ENCODE measurements at places on chromosomes 7 and 10.
A peak's percentile ranks its signal among the peaks of the same experiment; 100 is the strongest.

DNA sequence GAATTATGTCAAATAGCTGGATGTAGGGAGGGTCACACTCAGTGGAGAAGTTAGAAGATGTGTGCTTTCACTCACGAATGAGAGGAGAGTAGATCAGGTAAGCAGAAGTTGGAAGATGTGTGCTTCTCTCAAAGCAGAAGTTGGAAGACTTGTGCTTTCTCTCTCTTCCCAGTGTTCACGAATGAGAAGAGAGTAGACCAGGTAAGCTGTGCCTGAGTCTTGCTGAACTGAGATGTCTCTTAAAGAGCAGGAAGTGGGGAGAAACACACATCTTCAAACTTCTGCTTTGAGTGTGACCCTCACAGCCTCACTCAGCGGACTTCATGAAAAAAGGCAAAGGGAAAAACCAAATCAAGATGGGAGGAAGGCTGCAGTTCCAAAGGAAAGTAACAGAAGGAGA lies 7.0 kb upstream of the TMEM243 start:
- peaks cover 12% of the 10 kb centered on the region for H3K4me1 ChIP-seq
- DNase-seq: no peak
- H3K4me3 ChIP-seq: no peak overlapping the region

GRCh38 chr10:12349629-12350166 lies 351 bp downstream of the CAMK1D start:
- peak overlapping the region; percentile 91 for H3K27ac ChIP-seq
- H3K4me1 ChIP-seq: peaks cover 35% of the 10 kb centered on the region
- DNase-seq: peak; percentile 15
- peaks cover 5% of the 10 kb centered on the region for H3K36me3 ChIP-seq

GRCh38 chr10:111117528-111118277 lies 40.9 kb downstream of the ADRA2A start:
- no peak for DNase-seq
- H3K27ac ChIP-seq: no peak overlapping the region
- no peaks in the 10 kb centered on the region for H3K36me3 ChIP-seq
- H3K4me3 ChIP-seq: no peak overlapping the region
- peaks cover 6% of the 10 kb centered on the region for H3K4me1 ChIP-seq

DNA sequence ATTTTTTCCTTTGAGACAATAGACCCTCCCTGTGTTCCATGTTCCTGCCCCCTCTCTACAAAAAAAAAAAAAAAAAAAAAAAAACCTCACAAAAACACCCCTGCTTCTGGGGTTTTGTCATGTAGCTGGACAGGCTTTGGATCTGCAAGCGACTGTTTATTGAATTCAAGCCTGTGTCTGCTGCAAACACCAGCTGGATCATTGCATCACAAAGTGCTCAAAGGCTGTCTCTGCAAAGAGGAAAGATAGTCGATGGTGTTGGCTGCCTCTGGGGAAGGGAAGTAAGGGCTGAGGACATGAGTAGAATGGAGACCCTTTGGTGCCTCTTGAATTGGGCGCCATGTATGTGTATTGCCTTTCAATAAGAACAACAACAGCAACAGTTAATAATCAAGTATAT lies 471.2 kb downstream of the PLXNA4 start:
- no peak for DNase-seq
- no peak overlapping the region for H3K27ac ChIP-seq
- no peaks in the 10 kb centered on the region for H3K36me3 ChIP-seq
- no peak overlapping the region for H3K4me3 ChIP-seq
- H3K4me1 ChIP-seq: no peaks in the 10 kb centered on the region

DNA sequence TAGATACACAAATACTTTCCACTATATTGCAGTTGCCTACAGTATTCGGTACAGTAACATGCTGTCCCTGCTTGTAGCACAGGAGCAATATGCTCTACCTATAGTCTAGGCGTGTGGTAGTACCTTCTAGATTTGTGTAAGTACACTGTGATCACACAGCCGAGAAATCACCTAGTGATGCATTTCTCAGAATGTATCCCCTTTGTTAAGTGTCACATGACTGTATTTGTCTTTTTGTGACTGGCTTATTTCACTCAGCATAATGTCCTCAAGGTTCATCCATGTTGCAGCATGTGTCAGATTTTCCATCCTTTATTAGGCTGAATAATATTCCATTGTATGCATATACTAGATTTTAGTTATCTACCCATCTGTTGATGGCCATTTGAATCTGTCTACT lies 61.9 kb downstream of the BTRC start:
- no peak overlapping the region for H3K27ac ChIP-seq
- H3K27me3 ChIP-seq: no peaks in the 10 kb centered on the region
- no peak for DNase-seq
- no peak overlapping the region for H3K4me3 ChIP-seq
- H3K4me1 ChIP-seq: peaks cover 6% of the 10 kb centered on the region

- H3K4me3 ChIP-seq: no peak overlapping the region
- H3K4me1 ChIP-seq: no peaks in the 10 kb centered on the region
- H3K36me3 ChIP-seq: no peaks in the 10 kb centered on the region
- no peaks in the 10 kb centered on the region for H3K27me3 ChIP-seq
These were observed 222.3 kb downstream of the GRID1 start for GRCh38 chr10:86144301-86144700.

- peaks cover 2% of the 10 kb centered on the region for H3K27me3 ChIP-seq
- no peak overlapping the region for H3K4me3 ChIP-seq
- no peak overlapping the region for H3K27ac ChIP-seq
- no peaks in the 10 kb centered on the region for H3K4me1 ChIP-seq
- no peaks in the 10 kb centered on the region for H3K36me3 ChIP-seq
These were observed 15.3 kb upstream of the THSD7A start for GRCh38 chr7:11847336-11847735.

- no peaks in the 10 kb centered on the region for H3K4me1 ChIP-seq
- no peak overlapping the region for H3K4me3 ChIP-seq
- H3K27ac ChIP-seq: no peak overlapping the region
- DNase-seq: no peak
These were observed 13.5 kb downstream of the ATP5MK start for GRCh38 chr10:103382769-103383168.

DNA sequence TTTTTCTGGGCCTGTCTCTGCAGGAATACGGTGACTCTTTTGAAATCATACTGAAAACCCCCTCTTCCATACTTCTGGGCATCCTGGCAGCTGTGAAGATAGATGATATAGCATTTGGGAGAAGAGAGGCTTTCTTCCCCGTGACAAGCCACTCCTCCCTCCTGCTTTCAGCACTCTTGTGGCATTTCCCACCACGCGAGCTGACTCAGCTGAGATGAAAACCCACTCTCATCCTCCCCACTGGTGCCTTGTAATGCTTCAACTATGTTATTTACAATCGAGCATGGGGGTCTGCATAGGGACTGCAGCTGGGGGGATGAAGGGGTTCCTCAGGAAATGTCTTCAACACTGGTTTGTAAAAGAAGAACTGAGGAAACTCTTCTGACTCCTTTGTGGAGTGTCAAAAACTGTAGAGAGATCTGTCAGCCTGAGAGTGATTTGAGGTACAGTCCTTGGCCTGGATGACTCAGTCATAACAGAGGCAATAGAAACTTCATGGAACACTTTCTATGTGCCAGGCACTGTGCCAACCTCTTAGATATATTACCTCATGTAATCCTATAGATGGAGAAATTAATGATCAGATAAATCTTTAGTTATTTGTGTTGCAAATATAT lies 1.7 kb upstream of the TBATA start:
- peaks cover 9% of the 10 kb centered on the region for H3K4me1 ChIP-seq
- DNase-seq: peak; percentile 25
- peaks cover 2% of the 10 kb centered on the region for H3K27me3 ChIP-seq
- no peak overlapping the region for H3K4me3 ChIP-seq

DNA sequence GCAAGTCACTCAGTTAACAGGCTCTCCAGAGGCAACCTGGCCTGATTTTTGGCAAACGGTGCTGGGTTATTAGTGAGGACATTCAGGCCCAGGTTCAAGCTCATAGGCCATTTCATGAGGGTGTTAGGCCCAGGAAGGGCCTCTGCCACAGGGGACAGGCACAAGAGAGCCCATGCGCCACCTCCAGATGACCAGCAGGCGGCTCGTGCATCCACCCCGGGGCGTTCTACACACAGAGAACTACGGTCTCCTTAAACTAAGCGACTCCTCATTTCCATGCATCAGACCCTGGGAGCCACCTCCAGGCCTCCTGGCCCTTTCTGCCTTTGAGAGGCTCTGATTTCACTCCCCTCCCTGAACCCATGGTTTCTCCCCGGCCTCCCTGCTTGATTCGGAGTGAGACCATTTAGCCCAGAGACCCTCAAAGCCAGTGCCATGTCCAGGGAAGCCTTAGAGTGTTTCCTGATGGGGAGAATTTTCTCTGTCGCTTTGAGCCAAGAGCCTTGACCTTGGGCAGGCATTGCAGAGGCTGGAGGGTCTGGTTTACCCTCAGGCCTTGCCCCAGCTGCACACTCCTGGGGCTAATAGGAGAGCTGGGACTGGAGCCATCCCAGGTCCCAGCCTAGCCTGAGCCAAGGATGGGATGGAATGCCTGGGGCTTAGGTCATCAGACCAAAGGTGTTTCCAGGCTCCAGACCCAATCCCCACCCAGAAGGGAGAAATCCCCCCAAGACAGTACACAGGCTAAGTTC lies 188.0 kb downstream of the GRID1 start:
- H3K27ac ChIP-seq: no peak overlapping the region
- no peak for DNase-seq
- H3K4me1 ChIP-seq: no peaks in the 10 kb centered on the region
- no peak overlapping the region for H3K4me3 ChIP-seq
- no peaks in the 10 kb centered on the region for H3K36me3 ChIP-seq
- no peaks in the 10 kb centered on the region for H3K27me3 ChIP-seq

DNA sequence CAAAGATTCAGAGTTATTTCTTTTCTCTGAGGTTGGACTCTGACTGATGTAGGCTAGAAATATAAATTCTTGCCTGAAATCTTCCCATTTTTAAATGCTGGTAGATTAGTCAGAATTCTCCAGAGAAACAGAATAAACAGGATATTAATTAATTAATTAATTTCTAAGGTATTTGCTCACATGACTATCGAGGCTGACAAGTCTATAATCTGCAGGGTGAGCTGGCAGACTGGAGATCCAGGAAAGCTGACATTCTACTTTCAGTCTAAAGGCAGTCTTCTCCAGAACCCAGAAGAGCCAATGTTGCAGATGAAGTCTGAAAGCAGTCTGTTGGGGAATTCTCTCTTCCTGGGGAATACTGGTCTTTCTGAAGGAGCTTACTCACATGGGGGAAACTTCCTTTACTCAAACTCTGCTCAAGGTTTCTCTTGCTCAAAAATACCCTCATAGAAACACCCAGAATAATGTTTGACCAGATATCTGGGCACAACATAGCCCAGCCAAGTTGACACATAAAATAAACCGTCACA lies 189.7 kb downstream of the KIF20B start:
- no peaks in the 10 kb centered on the region for H3K4me1 ChIP-seq
- no peak for DNase-seq
- no peaks in the 10 kb centered on the region for H3K36me3 ChIP-seq
- no peak overlapping the region for H3K4me3 ChIP-seq
- H3K27me3 ChIP-seq: peaks cover 13% of the 10 kb centered on the region
